Stimulated activated effector memory CD8-positive, alpha-beta T cell treated with anti-CD3 and anti-CD28 coated beads, Interleukin-12 subunit alpha, Interleukin-12 subunit beta, amount 100 ng/mL, for 72 hours (primary cell): ENCODE measurements at places on chromosomes 2 and 18.

GRCh38 chr18:74264303-74265020 is 27.3 kb downstream of the CYB5A start:
- DNase-seq, result no peak

- no peak for DNase-seq
These were observed 55.5 kb upstream of the SLC16A14 start for GRCh38 chr2:230124235-230124634.

DNA sequence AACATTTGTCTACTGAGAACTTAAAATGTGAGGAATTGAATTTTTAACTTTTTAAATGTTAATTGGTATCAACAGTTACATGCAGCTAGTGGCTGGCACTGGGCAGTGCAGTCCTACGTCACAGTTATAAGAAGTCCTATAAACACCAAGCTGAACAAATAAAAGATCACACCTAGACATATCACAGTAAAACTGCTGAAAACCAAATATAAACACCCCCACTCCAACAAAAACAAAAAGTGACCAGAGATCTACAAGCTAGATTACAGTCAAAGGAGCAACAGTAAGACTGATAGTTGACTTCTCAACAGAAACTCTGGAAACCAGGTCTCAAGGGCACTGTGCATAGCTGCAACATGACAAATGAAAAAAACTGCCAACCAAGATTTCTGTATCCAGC is 19.4 kb downstream of the TLK1 start:
- no peak for DNase-seq

DNA sequence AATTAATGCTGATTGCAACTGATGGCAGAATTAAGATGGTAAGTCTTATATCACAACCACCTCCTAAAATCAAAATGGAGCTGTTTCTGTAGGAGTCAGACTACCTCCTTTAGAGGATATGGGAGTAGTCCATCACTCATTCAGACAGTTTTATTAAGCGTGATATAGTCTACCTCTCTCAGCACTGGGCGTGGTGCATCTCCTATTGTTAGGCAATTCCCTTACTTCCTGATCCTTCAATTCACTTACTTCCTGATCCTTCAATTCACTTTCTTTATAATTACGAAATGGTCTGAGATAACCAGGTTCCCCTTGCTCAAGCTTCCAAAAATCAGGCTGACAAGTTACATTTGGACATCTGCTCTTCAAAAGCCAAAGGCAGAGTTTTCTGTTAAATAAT is 31.9 kb downstream of the ATP8B1 start:
- DNase-seq, result no peak

- DNase-seq, result no peak
These were observed 350.9 kb downstream of the NUP35 start for GRCh38 chr2:183474912-183475695.
